ENCODE measurements at places on chromosomes 6 and 20.
A peak's percentile ranks its signal among the peaks of the same experiment; 100 is the strongest.

DNA sequence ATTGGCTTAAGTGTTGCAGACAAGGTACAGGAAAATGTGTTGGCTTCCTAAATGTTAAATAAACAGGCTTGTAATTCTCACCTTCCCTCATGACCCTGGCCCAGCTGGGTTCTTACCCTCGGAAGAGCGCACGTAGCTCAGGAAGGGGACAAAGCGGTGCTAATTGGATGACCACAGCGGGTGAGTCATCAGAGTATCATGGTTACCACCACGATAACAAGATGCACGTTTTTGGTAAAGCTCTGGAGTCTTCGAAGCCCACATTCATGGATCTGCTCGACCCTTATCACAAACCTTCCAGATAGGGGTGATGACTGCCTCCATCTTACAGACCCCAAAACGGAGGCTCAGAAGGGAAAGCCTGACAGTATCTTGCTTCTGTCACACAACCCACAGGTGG, 32.8 kb downstream of the APCDD1L start:
- peak; percentile 1 for DNase-seq
- no peaks in the 10 kb centered on the region for H3K4me1 ChIP-seq
- no peak overlapping the region for H3K27ac ChIP-seq
- no peak overlapping the region for H3K4me3 ChIP-seq

- no peaks in the 10 kb centered on the region for H3K4me1 ChIP-seq
- peak; percentile 40 for DNase-seq
- H3K4me3 ChIP-seq, result no peak overlapping the region
- H3K36me3 ChIP-seq, result no peaks in the 10 kb centered on the region
- H3K27me3 ChIP-seq, result peaks cover 3% of the 10 kb centered on the region
Observed at GRCh38 chr6:138572167-138572875, 73.0 kb upstream of the NHSL1 start.

GRCh38 chr6:129340983-129341382, 369.0 kb downstream of the ARHGAP18 start:
- no peak overlapping the region for H3K4me3 ChIP-seq
- no peak overlapping the region for H3K27ac ChIP-seq
- H3K36me3 ChIP-seq, result no peaks in the 10 kb centered on the region
- no peak for DNase-seq

DNA sequence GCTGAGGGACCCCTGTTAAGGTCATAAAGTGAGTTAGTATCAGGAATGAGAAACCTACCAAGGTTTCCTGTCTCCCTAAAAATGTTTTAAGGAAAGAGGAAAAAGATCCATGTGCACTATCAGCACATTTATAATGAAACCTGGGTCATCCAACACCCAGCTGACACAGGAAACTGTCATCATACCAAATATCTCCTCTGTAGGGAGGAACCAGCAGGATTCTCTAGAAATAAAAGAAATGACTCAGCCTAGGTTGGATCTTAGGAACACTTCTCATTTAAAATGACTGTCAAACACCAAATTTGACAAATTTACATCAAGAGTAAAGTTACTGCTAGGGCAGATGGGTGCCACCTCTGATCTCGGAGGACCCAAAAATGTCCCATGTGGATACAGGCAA, 21.7 kb downstream of the GFOD1 start:
- peaks cover 20% of the 10 kb centered on the region for H3K4me1 ChIP-seq
- no peak overlapping the region for H3K4me3 ChIP-seq
- peaks cover 6% of the 10 kb centered on the region for H3K36me3 ChIP-seq
- H3K27me3 ChIP-seq, result no peaks in the 10 kb centered on the region
- H3K27ac ChIP-seq, result no peak overlapping the region

DNA sequence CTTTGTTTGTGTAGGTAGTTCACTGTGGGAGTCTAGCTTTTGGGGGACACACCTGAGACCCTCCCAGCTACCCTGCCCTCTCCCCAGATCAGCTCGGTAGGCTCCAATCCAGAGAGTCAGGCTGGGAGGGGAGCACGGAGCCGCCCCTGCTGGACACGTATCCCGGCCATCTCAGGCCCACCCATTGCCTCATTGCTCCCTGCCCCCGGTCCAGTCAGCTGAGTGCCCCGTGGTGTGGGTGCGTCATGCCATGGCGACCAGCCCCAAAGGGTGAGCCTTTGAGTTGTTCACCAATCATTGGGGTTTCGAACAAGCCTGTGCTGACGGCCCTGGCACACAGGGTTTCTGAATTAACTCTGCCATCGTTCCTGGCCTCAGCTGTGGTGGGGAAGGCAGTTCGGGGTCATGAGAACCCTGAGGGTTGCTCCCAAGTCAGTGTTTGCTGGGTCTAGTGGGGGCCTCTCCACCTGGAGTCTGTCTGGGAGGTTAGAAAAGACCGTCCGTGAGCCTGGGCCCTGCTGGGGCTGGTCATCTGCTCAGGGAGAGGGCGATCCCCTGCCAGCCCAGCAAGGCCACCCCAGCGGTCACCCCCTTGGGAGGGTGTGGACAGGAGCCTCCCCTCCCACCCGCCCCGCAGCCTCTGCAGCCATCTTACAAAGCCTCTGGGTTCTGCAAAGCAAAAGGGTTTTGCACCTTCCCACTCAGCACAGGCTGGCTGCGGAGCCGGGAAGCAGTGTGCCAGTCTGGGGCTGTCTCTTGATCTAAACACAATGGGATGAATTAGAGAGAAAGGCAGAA, 34.5 kb downstream of the NTSR1 start:
- DNase-seq, result no peak
- H3K27me3 ChIP-seq, result no peaks in the 10 kb centered on the region
- no peak overlapping the region for H3K4me3 ChIP-seq
- no peaks in the 10 kb centered on the region for H3K4me1 ChIP-seq

DNA sequence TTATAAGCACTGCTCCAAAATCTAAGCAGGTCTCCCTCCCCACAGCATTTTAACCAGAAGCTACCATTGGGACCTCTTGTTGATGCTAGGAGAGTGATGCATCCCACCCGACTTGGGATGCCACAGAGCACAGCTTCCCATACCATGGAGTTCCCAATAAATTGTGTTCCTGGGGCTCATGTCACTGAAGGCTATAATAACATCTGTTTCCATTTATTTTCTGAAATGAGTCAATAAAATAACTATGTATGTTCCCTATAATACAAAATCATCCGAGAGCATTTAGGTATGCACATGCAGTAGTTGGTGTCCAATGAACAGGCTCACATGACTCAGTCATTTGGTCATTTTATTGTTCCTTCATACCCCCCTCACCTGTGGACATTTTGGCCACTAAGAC, 204.2 kb downstream of the TBC1D7 start:
- H3K27ac ChIP-seq, result no peak overlapping the region
- H3K4me1 ChIP-seq, result no peaks in the 10 kb centered on the region
- H3K27me3 ChIP-seq, result no peaks in the 10 kb centered on the region

GRCh38 chr6:111800259-111800765, 72.9 kb downstream of the FYN start:
- no peaks in the 10 kb centered on the region for H3K4me1 ChIP-seq
- no peaks in the 10 kb centered on the region for H3K36me3 ChIP-seq
- DNase-seq, result no peak
- no peak overlapping the region for H3K4me3 ChIP-seq
- no peak overlapping the region for H3K27ac ChIP-seq

GRCh38 chr6:26067367-26067766, 19.9 kb upstream of the HFE start:
- no peak for DNase-seq
- no peak overlapping the region for H3K27ac ChIP-seq
- peaks cover 3% of the 10 kb centered on the region for H3K4me1 ChIP-seq
- H3K4me3 ChIP-seq, result no peak overlapping the region
- no peaks in the 10 kb centered on the region for H3K36me3 ChIP-seq

DNA sequence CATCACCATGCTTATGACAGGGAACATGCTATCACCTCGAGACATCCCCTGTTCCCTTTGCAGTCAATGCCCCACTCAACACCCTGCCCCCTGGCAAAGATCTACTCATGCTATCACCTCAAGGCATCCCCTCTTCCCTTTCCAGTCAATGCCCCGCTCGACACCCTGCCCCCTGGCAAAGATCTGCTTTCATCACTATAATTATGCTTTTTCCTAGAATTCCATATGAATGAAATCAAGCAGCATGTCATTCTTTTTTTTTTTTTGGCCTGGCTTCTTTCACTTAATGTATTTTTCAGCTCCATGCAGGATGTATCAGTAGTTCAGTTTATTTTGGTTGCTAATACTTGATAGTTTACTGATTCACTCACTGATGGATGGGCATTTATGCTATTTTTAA, 554.9 kb downstream of the CDH26 start:
- no peak for DNase-seq
- no peak overlapping the region for H3K4me3 ChIP-seq
- H3K4me1 ChIP-seq, result no peaks in the 10 kb centered on the region
- no peak overlapping the region for H3K27ac ChIP-seq
- H3K36me3 ChIP-seq, result no peaks in the 10 kb centered on the region

GRCh38 chr20:17622086-17622850, 52.4 kb downstream of the DSTN start:
- no peak overlapping the region for H3K4me3 ChIP-seq
- H3K27me3 ChIP-seq, result no peaks in the 10 kb centered on the region

- no peaks in the 10 kb centered on the region for H3K4me1 ChIP-seq
- H3K27me3 ChIP-seq, result no peaks in the 10 kb centered on the region
- H3K36me3 ChIP-seq, result no peaks in the 10 kb centered on the region
- no peak overlapping the region for H3K4me3 ChIP-seq
- DNase-seq, result no peak
- H3K27ac ChIP-seq, result no peak overlapping the region
Observed at GRCh38 chr6:142802124-142802523, 142.9 kb downstream of the HIVEP2 start.

DNA sequence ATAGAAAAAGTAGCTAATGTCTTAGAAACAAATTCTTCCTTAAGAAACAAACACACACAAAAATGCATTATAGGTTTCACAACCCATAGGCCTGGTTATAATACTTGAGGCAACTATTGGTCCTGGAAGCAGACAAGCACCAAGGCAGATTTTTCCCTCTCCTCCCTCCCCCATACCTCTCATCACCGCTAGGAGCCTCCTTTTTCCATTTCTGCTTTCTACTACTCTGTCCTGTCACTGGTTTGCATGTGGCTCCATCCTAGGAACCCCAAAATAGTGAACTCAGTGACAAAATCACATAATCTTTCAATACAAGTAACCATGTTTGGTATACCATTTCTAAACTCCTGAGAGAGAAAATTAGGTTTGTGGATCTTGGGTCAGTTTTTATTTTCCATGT, 66.1 kb downstream of the HMGCLL1 start:
- H3K27ac ChIP-seq, result no peak overlapping the region
- no peak overlapping the region for H3K4me3 ChIP-seq
- DNase-seq, result no peak
- H3K36me3 ChIP-seq, result no peaks in the 10 kb centered on the region
- H3K27me3 ChIP-seq, result no peaks in the 10 kb centered on the region

GRCh38 chr6:100472674-100473073, 8.0 kb upstream of the SIM1 start:
- no peak for DNase-seq
- H3K4me1 ChIP-seq, result no peaks in the 10 kb centered on the region
- no peak overlapping the region for H3K4me3 ChIP-seq
- no peak overlapping the region for H3K27ac ChIP-seq
- H3K36me3 ChIP-seq, result no peaks in the 10 kb centered on the region

GRCh38 chr6:74765486-74765885, 440.4 kb downstream of the COL12A1 start:
- no peaks in the 10 kb centered on the region for H3K4me1 ChIP-seq
- H3K4me3 ChIP-seq, result no peak overlapping the region
- no peaks in the 10 kb centered on the region for H3K36me3 ChIP-seq
- no peak for DNase-seq
- H3K27me3 ChIP-seq, result no peaks in the 10 kb centered on the region

DNA sequence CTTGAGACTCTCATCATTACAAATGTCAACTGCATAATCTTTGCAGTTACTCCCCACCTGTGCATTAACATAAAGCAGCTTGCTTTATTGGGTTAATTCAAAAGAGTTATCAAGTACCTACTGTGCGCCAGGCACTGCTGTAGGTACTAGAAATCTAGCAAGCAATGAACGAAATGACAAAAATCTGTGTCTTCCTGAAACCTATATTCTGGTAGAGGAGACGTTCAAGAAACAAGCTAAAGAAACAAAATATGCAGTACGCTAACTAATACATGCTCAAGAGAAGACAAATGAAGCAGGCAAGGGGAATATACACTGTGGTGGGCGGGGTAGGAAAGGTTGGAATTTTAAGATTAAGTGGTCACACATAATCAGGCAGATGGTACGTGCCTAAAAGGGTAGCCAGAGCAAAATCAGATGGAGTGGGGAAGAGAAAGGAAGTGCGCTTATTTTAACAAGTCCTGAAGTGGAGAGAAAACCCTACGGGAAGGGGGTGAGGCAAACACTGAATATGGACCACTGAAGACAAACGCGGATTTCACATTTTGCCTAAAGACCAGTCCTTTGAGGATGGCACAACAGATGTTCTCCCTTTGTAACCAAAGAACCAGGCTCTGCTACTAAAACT, 1.2 kb downstream of the ELOVL2 start:
- H3K4me3 ChIP-seq, result no peak overlapping the region
- DNase-seq, result no peak
- peaks cover 36% of the 10 kb centered on the region for H3K27me3 ChIP-seq
- H3K4me1 ChIP-seq, result peaks cover 18% of the 10 kb centered on the region

GRCh38 chr6:5501837-5502236, 240.5 kb downstream of the FARS2 start:
- H3K4me1 ChIP-seq, result peaks cover 1% of the 10 kb centered on the region
- no peak for DNase-seq
- H3K4me3 ChIP-seq, result no peak overlapping the region
- H3K27me3 ChIP-seq, result no peaks in the 10 kb centered on the region

GRCh38 chr20:57628047-57628961, 8.1 kb upstream of the ZBP1 start:
- peaks cover 39% of the 10 kb centered on the region for H3K4me1 ChIP-seq
- H3K27ac ChIP-seq, result peak overlapping the region; percentile 68
- no peaks in the 10 kb centered on the region for H3K36me3 ChIP-seq
- no peaks in the 10 kb centered on the region for H3K27me3 ChIP-seq

DNA sequence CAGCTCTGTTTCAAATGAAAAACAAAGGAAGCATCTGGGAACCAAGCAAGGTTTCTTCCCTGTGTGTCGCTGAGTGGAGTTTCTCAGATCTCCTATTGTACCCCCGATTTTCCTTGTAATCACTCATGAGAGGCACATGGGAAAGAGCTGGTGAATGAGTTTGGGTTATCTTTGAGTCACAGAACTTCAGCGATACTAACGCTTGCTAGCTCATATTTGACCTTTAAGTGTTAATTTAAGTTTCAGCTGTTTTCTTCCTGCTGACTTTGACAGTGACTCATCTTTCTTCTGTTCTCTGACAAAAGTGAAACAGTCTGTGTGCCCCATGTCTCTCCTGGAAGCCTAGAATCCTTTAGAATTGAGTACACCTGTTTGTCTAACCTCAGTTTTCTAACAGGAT, 261.1 kb upstream of the RGS17 start:
- H3K27me3 ChIP-seq, result no peaks in the 10 kb centered on the region
- H3K27ac ChIP-seq, result no peak overlapping the region
- no peaks in the 10 kb centered on the region for H3K36me3 ChIP-seq
- H3K4me1 ChIP-seq, result no peaks in the 10 kb centered on the region

All from common myeloid progenitor, CD34-positive (primary cell).